Foreskin melanocyte (primary cell): ENCODE measurements at places on chromosomes 7 and 10.

- no peak for DNase-seq
Measured at GRCh38 chr7:158096582-158096981, 491.0 kb downstream of the PTPRN2 start.

GRCh38 chr7:130420943-130421578, 19.8 kb downstream of the CEP41 start:
- peak; percentile 75 for DNase-seq

DNA sequence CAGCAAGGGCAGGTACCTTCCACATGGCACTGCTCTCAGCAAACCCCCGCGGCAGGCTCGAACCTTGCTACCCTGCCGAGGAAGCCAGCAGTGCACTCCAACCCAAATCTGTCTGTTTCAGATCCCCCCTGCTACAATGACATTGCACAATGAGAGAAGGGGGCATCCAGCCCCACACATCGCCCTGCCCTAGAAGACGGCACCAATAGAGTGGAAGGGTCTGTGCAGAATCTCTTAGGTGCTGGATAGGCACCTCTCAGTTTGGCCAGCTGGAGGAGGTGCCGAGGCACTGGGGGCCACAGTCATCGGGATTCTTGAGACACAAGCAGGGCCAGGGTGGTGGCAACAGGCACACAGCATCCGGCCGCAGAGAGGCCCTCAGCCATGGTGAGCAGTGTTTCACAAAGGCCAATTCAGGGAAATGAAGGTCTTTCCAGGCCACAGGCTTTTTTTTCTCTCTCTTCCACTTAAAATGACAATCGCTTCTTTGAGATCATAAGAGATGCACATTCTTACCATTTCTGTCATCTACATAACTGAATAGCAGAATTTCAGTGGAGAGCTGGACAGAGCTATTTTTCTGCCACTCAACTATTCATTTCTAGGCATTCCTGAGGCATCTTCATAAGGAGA, 281.3 kb downstream of the TNS3 start:
- peak; percentile 97 for DNase-seq

GRCh38 chr10:20909801-20910200, 12.7 kb upstream of the NEBL start:
- DNase-seq = no peak

DNA sequence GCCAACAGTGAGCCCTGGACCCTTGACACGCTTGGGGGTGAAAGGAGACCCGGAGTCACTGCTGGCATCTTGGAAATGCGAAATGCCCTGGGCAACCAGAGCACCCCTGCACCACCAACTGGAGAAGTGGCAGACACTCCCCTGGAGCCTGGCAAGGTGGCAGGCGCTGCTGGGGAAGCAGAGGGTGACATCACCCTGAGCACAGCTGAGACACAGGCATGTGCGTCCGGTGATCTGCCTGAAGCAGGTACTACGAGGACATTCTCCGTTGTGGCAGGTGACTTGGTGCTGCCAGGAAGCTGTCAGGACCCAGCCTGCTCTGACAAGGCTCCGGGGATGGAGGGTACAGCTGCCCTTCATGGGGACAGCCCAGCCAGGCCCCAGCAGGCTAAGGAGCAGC, 98.5 kb downstream of the TACC2 start:
- no peak for DNase-seq

DNA sequence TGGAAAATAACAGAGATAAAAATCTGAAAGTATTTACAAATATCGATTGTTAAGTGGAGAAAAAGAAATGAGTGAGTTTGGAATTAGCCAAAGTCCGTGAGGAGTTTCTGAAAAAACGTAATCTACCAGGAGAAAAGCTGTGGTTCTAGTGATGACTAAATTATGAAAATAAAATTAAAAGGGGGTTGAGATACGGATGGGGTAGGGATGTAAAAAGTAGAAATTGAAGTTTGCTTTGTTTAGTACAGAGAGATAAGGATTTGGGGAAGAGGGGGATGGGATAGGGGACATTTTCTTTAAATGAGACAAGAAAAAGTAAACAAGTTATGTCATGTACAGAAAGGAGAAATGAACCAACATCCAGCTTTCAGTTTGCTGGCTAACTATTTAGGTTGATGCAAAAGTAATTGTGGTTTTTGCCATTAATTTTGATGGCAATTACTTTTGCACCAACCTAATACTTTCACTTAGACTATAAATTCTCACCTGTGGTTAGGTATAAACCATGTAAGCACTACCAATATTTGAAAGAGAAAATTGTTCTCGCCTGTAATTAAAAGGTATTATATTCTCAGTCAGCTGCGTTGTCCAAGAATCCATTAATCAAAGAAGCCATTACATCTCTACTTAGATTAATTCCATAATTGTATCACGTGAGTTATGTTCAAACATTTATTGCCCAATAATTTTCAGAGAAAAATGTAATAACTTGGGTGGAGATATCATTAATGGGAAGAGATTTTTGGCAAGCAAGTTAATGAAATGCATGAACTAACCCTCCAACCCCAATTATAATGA, 143.0 kb upstream of the NRP1 start:
- no peak for DNase-seq

DNA sequence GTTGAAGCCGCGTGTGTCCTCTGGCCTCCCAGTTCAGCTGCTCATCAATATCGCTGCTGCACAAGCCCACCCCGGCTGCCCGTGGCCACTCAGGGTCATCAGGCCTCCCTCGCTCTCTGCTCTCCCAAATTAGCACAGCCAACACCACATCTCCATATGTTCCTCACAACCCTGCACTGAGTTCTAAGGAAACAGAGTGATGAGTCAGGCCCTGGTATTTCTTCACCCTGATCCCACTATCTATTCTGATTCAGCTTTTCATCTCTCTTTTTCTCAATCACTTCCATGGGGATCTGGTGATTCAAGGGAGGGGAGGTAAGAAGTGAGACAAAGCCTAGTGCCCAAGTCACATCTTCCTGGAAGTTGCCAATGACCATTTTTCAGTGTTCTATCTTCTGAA, 23.8 kb downstream of the CYTH3 start:
- no peak for DNase-seq

DNA sequence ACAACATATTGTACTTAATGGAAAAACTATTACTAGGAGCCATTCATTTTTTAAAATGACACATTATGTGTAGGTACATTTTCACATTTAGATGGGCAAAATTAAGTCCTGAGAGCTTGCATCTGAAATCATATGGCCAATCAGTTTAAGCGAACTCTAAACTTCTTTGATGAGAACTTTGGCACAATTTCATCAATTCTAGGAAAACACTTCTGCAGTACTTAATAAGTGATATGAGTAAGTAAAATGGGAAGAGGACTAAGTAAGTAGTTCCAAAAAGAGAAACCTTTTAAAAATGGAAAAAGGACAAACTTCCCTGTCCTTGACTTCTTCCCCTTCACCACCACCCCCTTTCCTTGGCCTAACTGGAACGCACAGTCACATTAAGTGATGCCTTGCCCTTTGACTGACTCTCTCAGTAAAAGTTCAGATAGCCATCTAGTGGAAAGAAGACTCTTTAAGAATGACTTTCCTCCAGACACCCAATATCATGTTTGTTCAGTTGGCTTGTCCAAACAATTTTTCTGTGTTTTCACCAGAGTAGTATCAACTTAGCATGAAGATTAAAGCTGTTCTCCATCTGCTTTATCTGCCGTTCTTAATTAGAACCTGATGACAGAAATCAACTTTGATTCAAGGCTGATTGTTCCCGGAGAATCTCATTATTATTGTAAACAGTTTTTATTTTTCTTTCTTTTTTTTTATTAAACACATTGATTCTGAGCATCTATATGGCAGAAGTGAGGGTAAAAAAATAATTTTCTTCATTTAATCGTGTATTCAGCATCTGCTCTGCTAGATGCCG, 45.1 kb downstream of the CNNM2 start:
- DNase-seq = no peak

- no peak for DNase-seq
Measured at GRCh38 chr10:44049301-44050015, 335.4 kb downstream of the CXCL12 start.

- DNase-seq = no peak
Measured at GRCh38 chr7:69608878-69609277, 10.6 kb downstream of the AUTS2 start.
